ENCODE measurements at places on chromosomes 4 and X. TPM values are rescaled to one million over a fixed set of nuclear protein-coding genes. Genes with fewer than 3 reads are reported as not detected.

DNA sequence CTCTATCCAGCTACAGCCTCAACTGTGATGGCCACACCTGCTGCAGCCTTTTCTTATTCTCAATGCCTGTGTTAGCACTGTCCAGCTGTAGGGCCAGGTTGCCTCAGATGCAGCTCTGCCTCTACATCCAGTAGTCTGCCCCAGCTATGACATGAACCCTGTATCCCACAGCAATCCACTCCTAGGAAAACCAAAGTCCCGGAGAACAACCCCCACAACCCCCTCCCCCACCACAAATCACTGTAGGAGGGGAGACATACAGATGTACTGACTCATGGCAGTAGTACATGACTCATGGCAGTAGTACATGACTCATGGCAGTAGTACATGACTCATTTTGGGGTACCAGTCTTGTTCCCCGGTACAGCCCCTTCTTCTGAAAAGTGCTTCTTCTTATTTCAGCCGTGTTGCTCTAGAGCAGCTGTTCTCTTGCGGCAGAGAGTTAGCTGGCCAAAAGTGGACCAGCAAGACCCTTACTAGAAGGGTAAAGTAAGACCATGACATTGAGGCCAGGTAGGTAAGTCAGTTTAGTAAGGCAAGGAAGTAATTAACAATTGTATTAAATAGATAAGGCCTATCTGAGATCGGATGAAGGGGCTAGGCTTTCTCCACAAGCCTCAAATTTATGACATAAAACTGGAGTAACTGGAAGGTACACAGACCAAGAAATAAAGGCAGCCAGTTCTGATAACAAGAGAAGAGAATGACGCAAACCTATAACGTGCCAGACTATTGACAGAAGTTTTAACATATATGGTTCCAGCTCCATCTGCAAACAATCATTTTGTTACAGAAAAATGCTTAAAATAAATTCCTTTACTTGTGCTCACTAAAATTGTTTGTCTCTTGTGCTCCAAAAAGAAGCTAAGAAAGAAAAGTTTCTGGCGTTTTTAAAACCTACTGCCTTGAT is 221.4 kb downstream of the TACR3 start:
- no peak for DNase-seq

DNA sequence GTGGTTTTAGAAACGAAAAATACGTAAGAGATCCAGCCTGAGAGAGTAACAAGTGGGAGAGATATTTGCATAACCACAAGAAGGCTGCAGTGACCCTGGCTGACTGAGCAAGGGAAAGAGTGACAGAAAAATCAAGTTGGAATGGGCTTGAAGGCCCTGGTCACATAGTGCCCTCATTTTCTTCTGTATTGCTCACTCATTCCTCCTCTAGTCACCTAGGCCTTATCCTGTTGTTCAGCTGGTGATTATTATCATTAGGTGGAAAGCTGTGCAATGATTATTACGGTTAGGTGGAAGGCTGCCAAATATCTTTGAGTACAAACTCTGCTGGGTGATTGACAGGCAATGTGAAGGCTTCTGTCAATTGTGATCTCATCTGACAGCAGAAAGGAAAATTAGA is 2384.1 kb downstream of the PCDH7 start:
- DNase-seq: no peak

DNA sequence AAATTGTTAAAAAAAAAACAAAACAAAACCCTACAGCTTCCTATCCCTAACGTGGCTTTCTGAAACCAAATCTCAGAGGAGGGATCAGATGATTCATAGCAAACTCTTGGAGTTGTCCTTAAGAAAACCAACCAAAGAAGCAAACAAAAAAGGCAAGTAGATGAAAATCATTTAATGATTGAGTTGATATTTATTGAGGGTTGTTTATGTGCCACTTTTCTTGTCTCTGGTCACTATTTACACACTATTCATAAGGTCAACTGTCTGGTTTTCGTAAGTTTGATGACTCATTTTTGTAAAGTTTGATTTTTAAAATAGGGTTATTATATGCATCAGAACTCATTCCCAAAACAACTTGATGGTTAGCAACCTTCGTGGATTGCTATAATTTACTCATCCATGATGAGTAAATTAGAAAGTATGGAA is 133.4 kb downstream of the UNC5C start:
- no peak for DNase-seq

Gene KLHL2
- 14.3 TPM for total RNA-seq

DNA sequence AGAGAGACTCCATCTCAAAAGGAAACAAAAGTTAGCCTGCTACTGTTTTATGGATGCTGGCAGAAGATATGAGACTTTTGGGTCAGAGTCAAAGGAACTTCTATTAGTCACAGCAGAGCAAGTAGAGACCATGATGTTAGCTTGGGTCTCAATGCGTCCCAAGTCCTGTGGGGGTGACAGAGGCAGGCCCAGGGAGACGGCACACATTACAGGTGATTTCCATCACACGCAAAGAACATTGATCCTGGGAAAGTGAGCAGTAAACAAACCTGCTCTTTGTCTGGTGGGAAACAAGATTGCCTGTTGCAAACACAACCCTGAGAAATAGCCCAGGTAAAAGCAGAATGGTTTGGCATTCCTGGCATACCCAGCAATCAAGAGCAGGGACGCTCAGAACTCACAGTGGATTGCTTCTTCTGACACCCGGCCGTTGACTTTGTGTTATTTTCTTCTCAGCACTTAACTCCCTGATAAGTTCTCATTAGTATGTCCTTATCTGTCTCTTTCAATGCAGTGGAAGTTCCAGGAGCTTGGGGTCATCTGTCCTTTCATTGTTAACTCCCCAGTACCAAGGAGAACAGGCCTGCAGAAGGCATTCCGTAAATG is 51.2 kb upstream of the LGI2 start:
- DNase-seq: no peak

Gene TDO2
- not detected for total RNA-seq

DNA sequence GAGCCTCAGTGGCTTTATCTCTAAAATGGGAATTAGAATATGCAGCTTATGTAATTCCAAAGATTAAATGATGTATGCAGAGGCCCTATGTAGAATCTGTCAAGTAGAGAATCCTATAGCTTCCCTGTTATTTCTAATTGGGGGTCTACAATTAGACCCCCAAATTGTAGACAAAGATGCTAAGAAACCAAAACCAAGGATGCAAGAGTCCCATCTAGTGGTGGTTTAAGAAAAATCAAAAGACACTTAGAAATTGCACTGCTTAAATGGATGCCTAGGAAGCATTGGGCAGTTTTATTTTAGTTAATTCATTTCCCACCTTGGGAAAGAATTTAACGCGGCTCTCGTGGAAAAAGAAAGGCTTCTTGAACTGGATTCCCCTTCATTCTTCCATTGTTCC is 115.2 kb downstream of the GABRA2 start:
- no peak for DNase-seq

DNA sequence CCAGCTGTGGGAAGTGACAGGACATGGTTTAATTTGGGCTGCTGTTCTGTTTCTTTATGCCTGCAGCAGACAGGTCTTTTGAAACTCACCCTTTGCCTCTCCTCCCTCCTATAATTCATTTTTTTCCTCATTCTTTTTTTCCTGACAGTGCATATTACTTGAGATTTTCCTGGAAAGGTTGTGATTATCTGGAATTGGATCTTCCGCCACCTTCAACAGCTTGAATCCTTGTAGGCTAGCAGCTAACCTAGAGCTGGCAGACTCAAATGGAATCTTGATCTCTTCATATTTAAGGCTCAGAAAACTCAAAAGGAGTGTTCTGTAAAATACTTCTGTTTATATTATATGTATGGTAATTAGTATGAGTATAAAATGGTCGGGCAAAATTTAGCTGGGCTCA is 49.3 kb upstream of the CLCN4 start:
- DNase-seq: no peak

GRCh38 chr4:55491486-55491885 is 55.2 kb downstream of the CLOCK start:
- no peak for DNase-seq

- no peak for DNase-seq
These were observed 9.0 kb downstream of the TSC22D3 start for GRCh38 chrX:107766470-107767150.

GRCh38 chrX:136191171-136191570 is 43.8 kb downstream of the FHL1 start:
- DNase-seq: no peak

Gene ZCCHC18
- 1.8 TPM for total RNA-seq

DNA sequence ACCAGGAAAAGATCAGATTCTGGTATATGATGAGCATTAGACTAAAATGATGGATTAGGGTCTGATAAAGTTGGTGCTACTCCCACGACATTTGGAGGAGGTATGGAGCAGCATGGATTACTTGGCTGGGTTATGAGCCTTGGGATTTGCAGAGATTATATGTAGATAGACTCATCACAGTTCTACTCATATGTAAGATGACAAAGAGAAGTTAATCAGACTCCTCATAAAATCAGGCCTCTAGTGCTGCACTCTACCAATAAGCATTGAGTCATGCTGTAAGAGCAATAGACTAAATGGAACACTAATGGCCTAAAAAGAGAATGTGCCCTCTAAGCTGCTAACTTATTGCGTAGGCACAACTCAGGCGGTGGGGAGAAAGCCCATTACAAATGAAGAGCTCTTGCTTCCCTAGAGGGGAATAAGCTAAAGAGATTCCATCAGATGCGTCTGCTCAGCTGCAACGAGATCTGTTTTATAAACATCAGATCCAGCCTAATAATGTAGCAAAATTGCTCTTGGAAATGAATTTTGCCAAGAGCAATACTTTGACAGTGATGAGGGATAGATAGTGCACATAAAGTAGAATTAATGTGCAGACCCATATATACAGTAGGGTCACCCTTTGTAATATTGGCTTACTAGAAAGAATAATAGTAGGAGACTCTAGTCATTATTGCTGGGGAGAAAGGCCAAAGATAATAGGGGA is 17.5 kb downstream of the LIAS start:
- no peak for DNase-seq

- DNase-seq: no peak
These were observed 3.7 kb upstream of the VSIG4 start for GRCh38 chrX:66043584-66043983.

Gene MND1
- total RNA-seq: 21.0 TPM

Gene ZNF185
- total RNA-seq: 11.3 TPM

DNA sequence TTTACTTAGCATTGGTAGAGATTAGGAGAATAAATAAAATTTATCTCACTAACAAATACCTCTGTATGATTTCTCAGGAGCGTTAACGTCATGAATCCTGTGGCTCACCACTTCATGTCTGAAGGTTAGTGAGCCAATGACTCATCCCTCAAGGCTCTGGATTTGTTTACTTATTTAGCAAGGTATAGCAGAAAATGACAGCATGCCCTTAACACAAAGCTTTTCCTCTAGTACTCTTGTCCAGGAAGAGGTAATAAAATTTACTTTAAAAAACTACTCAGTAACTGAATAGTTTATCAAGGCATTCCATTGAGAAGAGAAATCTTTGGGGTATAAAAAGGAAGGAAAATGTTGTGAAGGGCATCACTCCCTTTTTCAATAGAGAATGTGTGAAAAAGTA is 823.8 kb downstream of the CCSER1 start:
- DNase-seq: no peak

Gene UNC5C
- total RNA-seq: not detected
